ENCODE measurements at places on chromosomes 3 and 15. TPM values are rescaled to one million over a fixed set of nuclear protein-coding genes. Genes with fewer than 3 reads are reported as not detected.

DNA sequence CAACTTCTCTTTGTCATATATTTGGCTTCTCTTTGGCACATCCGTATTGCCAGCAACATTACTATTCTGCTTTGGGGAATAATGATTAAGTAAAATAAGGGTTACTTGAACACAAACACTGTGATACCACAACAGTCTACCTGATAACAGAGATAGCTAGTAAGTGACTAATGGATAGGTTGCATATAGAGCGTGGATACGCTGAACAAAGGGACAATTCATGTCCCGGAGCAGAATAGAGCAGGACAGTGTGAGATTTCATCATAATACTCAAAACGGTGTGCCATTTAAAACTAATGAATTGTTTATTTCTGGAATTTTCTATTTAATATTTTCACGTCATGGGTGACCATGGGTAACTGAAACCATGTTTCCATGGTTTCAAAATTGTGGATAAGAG, 54.1 kb downstream of the SCN5A start:
- DNase-seq, result no peak

- DNase-seq, result no peak
These were observed 316.8 kb upstream of the ATP10A start for GRCh38 chr15:26179906-26180305.

GRCh38 chr3:156445117-156446090, 109.5 kb downstream of the SSR3 start:
- DNase-seq, result no peak

DNA sequence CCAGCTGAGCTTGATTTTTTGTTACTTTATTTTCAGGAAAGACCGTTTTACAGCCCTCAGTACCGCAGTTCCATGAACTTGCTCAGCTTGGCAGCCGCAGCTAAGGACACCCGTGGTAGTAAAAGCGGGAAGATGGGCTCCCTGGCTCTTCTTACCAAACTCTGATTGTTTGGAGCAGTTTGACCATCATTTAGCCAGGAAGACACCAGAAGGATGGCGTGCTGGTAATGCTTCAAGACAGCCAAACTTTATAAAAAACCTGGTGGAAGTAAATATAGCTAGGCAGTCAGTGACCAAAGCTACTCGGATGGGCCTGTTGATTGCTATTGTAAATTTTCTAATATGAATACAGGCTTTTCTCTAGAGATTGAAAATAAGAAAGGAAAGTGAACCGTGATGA, 28.9 kb downstream of the POLR2M start:
- no peak for DNase-seq

TMEM207 gene
- total RNA-seq, result not detected

OR5K1 gene
- total RNA-seq, result not detected

FETUB gene
- 3.9 TPM for total RNA-seq

NRROS gene
- total RNA-seq, result 0.95 TPM

GRCh38 chr3:111998636-111999483, at the start of gene TAGLN3:
Gene TAGLN3, plus strand, starts transcription at chr3:111998922. Its CDS starts 501 bp downstream, at chr3:111999423.
- no peak for DNase-seq

DNA sequence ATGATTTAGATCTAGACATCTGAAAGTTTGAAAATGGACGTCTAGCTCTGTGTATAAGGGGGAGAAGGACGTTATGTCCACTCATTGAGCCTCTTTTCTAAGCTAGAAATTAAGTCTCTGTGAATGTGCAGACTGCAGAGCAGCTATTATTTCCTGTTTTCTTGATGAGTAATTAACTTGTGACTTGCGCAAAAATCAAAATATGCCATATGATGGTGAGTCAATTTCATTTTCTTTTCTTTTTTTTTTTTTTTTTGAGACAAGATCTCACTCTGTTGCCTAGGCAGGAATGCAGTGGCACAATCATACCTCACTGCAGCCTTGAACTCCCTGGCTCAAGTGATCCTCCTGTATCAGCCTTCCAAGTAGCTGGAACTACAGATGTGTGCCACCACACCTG, 14.1 kb downstream of the LACTB start:
- DNase-seq, result no peak

- no peak for DNase-seq
These were observed 46.5 kb upstream of the CGNL1 start for GRCh38 chr15:57329582-57330367.

DNA sequence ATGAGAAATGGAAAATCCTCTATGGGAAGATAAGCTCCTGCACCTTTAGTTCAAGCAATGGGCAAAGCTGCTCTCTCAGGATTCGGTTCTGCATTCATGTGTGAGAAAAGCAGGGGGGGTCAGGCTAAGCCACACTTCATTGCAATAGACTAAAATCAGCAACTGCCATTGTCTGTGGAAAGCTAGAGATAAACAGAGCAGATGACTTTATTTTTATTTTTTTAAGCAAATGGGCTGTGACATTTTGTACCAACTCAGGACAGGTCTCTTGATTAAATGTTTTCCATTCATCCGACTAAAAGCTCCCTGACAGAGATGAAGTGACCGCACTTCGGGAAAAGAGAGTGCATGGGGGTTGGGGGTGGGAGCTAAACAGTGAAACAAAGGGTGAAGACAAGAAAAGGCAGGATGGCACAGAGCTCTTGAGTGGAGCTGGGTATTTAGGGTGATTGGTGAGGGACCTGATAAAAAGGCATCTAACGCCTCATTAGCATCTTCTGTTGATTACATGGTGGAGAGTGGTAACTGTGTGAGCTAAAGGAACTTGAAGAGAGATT, 987.4 kb downstream of the TUSC7 start:
- no peak for DNase-seq

- DNase-seq, result no peak
These were observed 160.1 kb upstream of the ATP11B start for GRCh38 chr3:182633186-182633585.

Data from suprapubic skin (tissue), 4 donors.